Activated effector memory CD4-positive, alpha-beta T cell treated with anti-CD3 and anti-CD28 coated beads, Interleukin-2, amount 50 U/mL, for 16 hours (primary cell): ENCODE measurements at places on chromosomes 3 and 15.
A peak's percentile ranks its signal among the peaks of the same experiment; 100 is the strongest.

- DNase-seq = no peak
These were observed 773.8 kb downstream of the MECOM start for GRCh38 chr3:168889666-168890065.

DNA sequence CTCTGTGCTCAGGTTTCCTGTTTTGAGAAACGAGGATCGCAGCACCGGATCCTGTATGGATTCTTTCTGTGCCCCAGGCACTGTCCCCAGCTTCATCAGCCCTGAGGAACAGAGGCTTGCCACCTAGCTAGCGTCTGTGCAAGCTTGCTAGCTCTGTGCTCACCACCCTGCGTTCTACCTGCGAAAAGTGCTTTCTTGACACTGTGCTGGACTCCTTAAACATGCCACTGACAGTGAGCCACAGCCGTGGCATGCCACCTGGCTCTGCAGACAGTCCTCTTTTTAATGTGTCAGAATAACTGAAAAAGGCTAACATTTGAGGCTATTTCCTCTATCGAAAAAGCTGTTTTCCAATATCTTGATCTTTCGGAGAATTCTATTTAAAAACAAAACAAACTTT is 1.4 kb downstream of the PGPEP1L start:
- no peak for DNase-seq

DNA sequence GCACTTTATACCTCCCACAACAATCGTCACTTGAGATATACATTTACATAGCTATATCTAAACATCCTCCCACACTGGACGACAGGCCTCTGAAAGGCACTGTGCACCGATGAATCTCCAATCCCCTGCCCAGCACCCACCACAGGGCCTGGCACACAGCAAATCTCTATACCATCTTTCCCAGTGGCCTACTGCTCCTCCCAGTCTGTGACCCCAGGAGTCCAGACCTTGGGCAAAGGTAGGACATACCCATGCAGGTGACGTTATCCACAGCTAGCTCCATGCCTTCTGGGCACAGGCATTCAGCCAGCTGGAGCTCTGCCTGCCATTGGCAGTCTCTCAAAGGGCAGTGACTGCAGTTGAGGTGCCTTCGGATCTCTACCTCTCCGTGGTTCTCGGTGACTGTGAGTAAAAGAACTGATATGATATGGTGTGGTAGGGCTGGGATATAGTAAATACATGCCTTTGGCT is 5.8 kb downstream of the LTK start:
- no peak for DNase-seq

- DNase-seq = peak; percentile 53
These were observed 5.2 kb downstream of the C3orf22 start for GRCh38 chr3:126553284-126554084.

- DNase-seq = no peak
These were observed 24.3 kb upstream of the RPL14 start for GRCh38 chr3:40432793-40433192.

DNA sequence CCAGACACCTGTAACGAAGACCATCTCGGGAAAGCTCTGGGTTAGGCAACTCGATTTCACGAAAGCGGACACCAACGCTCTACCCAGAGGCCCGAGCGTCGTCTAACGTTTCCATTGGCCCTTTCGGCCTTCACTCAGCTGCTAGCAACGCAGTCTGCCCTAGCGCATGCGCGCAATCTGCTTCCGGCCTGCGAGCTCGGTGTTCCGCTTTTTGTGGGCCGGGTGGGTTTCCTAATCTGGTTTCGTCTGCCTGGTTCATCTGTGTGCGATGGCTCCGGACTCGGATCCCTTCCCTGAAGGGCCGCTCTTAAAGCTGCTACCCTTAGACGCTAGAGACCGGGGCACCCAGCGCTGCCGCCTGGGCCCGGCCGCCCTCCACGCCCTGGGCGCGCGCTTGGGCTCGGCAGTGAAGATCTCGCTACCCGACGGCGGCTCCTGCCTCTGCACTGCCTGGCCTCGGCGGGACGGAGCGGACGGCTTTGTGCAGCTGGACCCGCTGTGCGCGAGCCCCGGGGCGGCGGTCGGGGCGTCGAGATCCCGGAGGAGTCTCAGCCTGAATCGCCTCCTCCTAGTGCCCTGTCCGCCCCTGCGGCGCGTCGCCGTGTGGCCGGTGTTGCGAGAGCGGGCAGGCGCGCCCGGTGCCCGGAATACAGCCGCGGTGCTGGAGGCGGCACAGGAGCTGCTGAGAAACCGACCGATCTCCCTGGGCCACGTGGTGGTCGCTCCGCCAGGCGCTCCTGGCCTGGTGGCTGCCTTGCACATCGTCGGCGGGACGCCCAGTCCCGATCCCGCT is 24.0 kb upstream of the GATM start:
- peak; percentile 98 for DNase-seq

- no peak for DNase-seq
These were observed 168.9 kb downstream of the XXYLT1 start for GRCh38 chr3:195101927-195102608.

DNA sequence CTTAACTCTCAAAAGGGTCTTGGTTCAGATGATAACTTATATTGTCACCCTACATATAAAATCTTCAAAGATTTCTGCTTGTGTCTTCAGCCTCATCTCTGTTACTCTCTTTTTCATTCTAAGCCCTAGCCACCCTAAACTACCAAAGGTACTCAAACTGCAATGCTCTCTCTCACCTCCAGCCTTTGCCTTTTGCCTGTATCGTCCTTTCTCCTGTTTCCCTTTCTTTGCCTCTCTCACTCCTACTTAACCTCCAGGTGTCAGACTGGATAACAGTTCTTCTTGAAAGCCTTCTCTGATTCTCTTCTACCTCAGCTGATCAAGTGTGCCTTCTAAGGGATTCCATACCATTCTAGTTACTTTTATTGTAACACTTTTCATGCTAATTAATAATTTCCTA is 149.8 kb downstream of the SERPINI1 start:
- DNase-seq = no peak

DNA sequence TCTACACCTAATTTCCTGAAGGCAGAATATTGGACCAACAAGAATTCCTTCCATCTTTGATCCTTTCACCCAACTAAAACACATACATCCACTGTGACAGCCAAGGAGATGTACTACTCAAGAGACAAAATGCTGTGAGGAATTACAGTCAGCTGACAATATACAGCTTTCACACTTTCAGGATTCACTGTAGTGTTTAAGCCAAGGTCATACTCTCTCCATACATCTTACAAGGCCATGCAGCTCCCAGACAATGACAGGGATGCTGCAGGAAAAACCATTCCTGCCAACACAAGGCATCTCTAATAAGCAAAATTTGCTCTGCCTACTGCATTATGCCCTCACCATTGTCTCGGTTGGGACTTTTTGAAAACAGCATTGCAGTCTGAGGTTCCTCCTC is 170.7 kb downstream of the TBC1D5 start:
- DNase-seq = no peak

DNA sequence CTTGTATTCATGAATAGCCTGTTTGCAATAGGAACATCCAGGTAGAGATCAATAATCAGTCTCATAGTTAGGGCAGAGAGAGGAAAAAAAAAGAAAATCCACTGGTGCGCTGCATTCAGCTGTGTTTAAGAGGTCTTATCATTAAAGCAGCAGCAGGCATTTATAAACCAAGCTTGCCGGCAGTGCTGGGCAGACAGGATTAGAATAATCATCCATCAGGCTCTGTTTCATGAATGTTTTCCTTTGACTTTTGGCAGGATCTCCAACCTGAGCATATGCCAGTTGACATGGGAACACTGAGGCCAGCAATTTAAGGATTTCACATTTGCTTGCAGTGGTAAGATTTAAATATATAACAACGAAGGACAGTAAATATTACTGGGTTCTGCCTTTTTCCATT is 305.2 kb upstream of the SEMA6D start:
- no peak for DNase-seq

DNA sequence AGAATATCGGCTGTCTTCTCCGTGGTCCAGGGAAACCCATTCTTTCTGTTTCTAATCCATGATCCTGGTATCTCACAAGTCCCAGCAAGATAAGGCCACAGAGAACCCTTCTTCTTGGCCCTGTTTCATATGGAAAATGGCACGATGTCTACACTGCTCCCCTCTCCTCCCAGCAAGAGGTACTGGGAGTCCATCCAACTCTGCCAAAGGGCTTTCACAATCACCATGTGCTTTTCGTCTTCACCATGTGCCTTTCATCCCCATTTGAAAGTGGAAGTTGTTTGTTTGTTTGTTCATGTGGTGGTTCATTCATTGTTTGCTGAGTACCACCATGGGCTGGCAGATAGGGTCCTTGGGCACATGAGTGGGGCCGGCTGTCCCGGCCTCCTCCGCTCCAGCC is 5.5 kb downstream of the ITIH3 start:
- no peak for DNase-seq

GRCh38 chr3:82128271-82128670 is 366.8 kb upstream of the GBE1 start:
- no peak for DNase-seq

GRCh38 chr3:71859123-71859519 is 74.2 kb upstream of the PROK2 start:
- DNase-seq = no peak

DNA sequence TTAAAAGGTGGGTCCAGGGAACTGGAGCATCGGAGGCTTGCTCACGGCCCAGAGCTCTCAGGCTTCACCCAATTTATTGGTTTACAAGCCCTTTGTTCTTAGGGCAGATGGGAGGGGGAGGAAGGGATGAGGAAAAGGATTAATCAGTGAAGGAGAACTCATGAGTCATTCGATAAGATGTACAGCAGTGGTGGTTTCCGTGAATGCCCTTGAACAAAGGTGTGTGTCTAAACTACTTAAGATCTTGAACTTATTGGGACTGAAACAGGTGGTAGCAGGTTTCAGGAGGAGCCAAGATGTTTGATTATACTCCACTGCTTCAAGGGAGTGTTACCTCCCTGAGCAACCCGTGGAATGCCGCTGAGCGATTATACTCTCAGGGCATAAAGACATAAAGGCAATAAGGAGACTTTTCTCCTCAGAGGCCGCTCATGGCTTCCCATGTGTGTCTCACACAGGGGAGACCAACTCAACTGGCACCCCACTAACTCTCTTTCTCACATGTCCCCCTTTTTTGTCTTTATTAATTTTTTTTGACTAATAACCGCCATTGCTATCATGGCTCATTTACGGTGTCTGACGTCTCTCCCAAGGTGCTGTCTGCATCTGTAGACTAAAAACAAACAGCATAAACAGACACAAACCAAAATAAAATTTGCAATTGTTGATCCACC is 17.3 kb upstream of the SLC28A2 start:
- DNase-seq = no peak

DNA sequence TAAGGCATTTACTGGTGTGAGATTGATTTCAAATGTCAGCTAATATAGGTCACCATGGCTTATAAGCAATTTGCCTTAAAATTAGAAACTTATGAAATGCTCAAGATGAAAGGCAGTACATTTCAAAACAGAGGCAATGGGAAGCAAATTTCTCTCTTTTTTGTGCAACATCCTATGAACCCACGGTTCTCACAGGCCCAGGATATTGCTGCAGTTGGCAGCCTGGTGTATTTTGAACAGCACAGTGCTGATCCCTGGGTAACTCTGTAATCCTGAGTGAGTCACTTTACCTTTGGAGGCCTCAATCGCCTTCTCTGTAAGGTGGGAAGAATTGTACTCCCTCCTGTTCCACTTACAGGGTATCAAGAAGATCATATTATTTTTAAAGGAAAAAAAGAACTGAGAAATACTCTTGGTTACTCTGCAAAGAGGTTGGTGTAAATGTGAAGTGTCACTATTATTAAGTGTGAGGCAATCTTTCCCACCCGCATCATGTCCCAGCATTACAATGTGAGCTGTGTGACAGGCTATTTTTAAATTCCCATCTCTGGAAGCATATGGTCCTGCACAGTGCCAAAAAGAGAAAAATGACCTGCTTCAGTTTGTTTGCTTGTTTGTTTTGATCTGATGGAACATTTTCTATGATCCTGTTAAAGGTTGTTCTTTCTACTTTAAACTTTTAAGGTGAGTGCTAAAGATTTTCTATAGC is 190.1 kb upstream of the LPP start:
- DNase-seq = no peak

DNA sequence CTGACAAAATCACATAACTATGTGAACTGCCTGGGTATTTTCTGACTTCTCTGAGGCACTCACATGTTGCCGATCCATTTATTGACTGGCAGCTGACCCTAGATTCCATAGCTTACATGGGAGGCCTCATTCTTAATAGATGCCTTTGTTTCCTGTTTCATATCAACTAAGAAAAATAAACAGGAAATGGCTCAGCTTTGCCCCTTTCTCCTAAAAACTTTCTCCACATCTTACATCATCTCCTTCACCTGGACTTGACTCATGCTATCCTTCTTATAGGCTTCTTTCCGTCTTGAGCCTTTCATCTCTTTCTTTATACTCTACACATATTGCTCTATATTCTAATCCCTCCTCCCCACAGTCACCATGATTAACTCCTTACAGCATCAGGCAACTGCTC is 38.0 kb downstream of the TXNRD3 start:
- DNase-seq = no peak

- no peak for DNase-seq
These were observed 187.1 kb downstream of the FMN1 start for GRCh38 chr15:33007303-33007855.

DNA sequence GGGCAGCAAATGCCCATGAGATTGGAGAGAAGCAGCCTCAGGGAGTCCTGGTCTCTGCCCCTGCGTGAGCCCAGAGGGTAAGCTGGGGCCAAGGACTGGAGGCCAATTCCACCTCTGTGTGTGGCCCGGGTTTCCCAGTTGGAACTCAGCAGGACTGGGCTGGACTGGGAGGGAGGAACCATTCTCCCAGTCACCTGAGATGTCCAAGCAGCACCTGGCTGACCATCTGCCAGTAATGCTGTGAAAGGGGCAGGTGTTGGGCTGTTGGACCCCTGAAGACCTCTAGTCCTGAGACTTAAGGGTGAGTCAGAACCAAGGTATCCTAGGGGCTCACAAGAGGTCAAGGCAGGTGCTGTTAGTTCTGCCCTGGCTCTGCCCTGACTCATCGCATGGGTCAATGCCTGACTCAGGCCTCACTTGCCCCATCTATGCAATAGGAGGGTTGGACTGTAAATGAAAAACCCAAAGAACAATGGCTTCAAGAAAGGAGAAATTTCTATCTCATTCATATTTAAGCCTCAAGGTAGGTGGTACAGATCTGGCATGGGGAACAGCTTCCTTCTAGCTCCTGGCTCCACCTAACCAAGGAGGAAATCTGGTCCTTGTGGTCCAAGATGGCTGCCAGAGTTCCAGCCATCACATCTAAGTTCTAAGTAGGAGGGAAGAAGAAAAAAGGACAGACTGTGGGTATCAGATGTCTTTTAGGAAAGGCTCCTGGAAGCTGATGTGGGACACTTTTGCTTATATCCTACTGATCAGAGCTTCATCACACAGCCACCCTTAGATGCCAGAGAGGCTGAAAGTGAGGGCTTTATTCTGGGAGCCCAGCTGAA is 111.3 kb downstream of the FBLN2 start:
- DNase-seq = no peak
